ENCODE measurements at places on chromosomes 12 and 14.

DNA sequence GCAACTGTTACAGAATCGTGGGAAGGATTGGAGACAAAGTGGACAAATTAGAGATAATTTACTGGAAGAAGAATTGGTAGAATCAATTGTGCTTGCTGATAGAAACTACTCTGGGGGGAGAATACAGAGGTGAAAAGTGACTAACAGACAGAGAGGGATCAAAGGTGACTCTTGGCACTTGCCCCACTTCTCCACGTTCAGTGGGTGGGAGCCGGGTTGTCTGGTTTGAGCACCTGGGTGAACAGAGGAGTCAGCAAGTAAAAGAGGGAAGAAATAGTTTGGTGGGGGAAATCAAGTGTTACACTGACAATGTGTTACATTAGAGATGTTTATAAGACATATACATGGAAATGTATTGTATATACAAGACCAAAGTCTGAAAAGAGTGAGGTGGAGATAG lies 69.1 kb downstream of the PPP2R5E start:
- DNase-seq: no peak

- DNase-seq: no peak
Observed at GRCh38 chr14:103290961-103291360, 43.1 kb upstream of the EIF5 start.

DNA sequence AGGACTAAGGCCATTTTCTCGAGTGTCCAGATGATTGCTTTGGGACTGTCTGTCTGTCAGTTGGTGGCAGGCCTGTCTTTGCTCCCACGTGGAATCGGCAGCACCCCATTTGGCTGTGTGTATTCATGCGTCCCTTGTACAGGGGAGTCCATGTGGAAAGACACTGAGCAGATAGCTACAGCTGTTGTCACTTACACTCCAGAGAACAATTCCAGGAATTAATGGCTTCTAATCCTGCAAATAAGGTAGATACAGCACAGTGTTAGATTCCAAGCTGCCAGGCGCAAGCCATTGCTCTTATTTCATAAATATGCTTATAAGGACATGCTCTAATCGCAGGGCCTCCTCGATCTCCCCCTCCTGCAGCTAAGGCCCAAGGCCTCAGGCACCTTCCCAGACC lies 208.8 kb downstream of the VRK1 start:
- DNase-seq: no peak

- no peak for DNase-seq
Observed at GRCh38 chr12:126582231-126582630, 1517.0 kb downstream of the AACS start.

- peak; percentile 57 for DNase-seq
Observed at GRCh38 chr14:92656306-92657081, 91.9 kb downstream of the LGMN start.

GRCh38 chr14:51018521-51018920 lies 74.2 kb upstream of the PYGL start:
- DNase-seq: no peak

DNA sequence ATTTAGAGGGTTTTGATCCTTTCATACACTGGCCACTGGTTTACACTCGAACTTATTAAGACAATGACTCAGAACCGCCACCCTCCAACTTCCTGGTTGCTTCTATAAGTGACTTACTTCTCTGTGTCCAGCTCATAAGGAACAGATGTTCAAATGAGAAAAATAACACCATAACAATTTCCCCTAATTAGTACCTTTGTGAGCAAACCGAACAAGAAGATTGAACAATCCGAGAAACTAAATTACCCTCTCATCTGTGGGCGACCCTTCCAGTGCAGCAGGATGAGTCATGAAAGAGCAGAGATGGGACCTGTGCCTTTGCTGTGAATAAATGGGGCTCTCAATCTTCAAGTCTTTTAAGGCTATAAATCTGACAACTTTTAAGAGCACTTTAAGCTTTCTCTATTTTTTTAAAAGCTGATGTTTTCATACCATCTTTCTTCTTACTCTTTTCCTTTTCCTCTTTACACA lies 146.8 kb upstream of the RASSF8 start:
- no peak for DNase-seq

GRCh38 chr12:104684884-104685283 lies 228.1 kb downstream of the CHST11 start:
- no peak for DNase-seq

- DNase-seq: peak; percentile 13
Observed at GRCh38 chr12:98592825-98593322, 612 bp upstream of the SLC25A3 start.

GRCh38 chr14:97948841-97949240 lies 1151.7 kb downstream of the VRK1 start:
- DNase-seq: no peak

- no peak for DNase-seq
Observed at GRCh38 chr14:58408681-58409215, 13.0 kb downstream of the TOMM20L start.

DNA sequence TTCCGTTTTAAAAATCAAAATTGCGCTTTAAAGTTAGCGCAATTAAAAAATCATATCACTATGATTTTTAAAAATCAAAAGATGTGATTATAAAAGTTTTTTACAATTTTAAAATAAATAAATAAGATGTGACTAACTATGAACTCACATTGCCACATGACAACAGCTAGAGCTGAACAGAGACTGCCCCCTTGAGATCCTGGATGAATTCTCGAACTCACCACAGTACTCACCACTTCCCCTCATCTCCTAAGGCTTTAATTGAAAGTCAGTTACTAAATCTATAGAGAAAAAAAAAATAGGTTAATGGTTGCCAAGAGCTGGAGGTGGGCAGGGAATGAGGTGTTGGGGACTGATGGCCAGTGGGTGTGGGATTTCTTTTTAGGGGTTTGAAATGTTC lies 384.2 kb downstream of the ZFP36L1 start:
- peak; percentile 30 for DNase-seq

- DNase-seq: peak; percentile 58
Observed at GRCh38 chr12:56158926-56159461, 835 bp downstream of the MYL6 start.

- DNase-seq: peak; percentile 98
Observed at GRCh38 chr14:75274899-75275569, 3.6 kb upstream of the FOS start.

GRCh38 chr14:93132472-93133065 lies 16.8 kb upstream of the ITPK1 start:
- peak; percentile 68 for DNase-seq

- DNase-seq: no peak
Observed at GRCh38 chr14:101828046-101828445, 66.5 kb downstream of the PPP2R5C start.

DNA sequence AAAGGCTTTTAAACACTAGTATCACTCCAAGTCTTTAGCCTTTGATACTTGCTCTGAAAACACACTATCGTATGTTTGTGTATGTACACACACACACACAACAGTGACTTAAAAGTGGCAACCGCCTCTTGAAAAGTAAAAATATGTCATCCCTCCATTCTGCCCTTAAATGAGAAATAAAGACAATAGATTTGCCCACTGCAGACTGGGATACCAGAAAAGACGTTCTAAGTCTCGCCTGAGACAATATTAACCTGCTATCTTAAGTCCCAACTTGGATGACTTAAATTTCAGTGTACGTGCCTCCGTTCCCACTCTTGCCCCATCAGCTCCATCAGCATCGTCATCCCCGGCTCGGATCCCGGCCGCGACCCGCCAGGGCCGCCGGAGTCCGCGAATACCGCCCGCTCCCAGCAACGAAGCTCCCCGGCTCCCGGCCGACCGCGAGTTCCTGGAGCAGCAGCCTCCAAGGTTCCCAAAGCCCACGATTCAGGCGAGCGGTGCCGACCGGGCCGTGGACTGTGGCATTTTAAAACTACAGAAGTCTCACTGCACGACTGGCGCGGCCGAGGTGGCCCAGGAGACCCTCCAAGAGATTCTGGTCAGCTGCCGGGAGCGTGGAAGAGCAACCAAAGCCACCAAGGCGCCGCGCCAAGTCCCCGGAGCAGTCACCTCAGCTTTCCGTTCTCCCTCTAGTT lies 2.8 kb upstream of the ARID2 start:
- DNase-seq: peak; percentile 16

GRCh38 chr14:28760431-28760996 lies 6.1 kb upstream of the FOXG1 start:
- no peak for DNase-seq

DNA sequence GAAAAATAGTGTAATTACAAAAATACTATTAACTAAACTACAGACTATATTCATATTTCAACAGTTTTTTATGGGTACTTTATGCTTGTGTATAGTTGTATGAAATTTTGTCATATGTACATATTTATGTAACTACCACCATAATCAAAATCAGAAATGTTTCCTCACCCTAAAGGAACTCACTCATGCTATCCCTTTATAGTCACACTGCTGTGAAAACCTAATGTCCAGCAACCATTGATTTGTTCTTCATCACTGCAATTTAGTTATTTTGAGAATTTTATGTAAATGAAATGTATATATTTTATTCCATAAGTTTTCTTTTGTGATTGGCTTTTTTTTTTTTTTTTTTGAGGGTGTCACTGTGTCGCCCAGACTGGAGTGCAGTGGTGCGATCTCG lies 278.9 kb upstream of the SLC16A7 start:
- no peak for DNase-seq
